Activated CD8-positive, alpha-beta memory T cell treated with anti-CD3 and anti-CD28 coated beads, Interleukin-2, amount 10 ng/mL, durations not matched to agents 7 days and 5 days (primary cell): ENCODE measurements at places on chromosomes 6 and 20. TPM values are rescaled to one million over a fixed set of nuclear protein-coding genes. Genes with fewer than 3 reads are reported as not detected.

C6orf52 gene
- total RNA-seq: 2.7 TPM

GLO1 gene
- 149 TPM for total RNA-seq

MANEA gene
- 23.3 TPM for total RNA-seq

ACTL10 gene
- 3.9 TPM for total RNA-seq

APOM gene
- total RNA-seq: 1.9 TPM

CCN2 gene
- not detected for total RNA-seq

SALL4 gene
- 0.06 TPM for total RNA-seq

DTNBP1 gene
- 15.3 TPM for total RNA-seq

KIF25 gene
- total RNA-seq: not detected

HLA-DQA1 gene
- total RNA-seq: 143 TPM

GPX6 gene
- not detected for total RNA-seq

SPATS1 gene
- not detected for total RNA-seq

ZSCAN31 gene
- total RNA-seq: 1.0 TPM

TOMM34 gene
- total RNA-seq: 22.3 TPM

OR2J3 gene
- not detected for total RNA-seq

SCRT2 gene
- not detected for total RNA-seq

UFL1 gene
- total RNA-seq: 18.1 TPM

SPEF1 gene
- 0.18 TPM for total RNA-seq

THBD gene
- total RNA-seq: not detected

POU3F2 gene
- total RNA-seq: not detected
